ENCODE measurements at places on chromosomes 5 and 9.

- DNase-seq = no peak
Observed at GRCh38 chr5:154163327-154164248, 26.9 kb upstream of the GALNT10 start.

DNA sequence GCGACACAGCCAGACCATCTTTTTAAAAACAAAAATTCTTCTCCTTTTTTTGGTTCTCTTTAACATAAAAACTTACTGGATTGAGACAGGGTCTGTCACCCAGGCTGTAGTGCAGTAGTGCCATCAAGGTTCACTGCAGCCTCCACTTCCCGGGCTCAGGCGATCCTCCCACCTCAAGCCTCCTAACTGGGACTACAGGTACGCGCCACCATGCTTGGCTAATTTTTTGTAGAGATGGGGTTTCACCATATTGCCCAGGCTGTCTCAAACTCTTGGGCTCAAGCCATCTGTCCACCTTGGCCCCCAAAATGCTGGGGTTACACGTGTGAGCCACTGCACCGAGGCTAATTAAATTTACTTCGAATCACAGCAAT lies 13.8 kb downstream of the HNRNPK start:
- no peak for DNase-seq

DNA sequence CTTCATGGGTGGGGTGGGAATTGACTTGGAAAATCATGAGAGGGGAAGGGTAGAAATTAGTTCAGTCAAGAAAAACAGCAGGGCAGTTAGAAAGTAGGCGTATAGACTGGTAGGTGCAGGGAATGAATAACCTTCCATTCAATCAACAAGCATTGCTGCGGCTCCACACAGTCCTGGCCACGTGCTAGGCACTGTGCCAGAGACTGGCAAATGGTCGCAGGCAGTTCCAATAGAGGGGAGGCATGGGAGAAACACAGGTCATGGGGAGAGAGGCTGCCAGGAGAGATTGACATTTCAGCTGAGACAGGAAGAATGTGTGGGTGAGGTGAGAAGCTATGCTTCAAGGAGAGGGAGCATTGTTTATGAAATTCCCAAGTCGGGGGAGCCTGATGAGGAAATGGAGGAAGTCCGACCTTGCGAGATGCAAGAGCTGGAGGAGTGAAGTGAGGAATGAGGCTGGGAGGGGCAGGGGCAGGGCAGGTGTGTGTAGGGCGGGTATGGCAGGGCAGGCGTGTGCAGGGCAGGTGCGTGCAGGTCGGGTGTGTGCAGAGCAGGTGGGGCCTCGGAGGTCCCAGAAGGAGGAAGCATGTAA lies 54.4 kb upstream of the PPARGC1B start:
- DNase-seq = no peak

DNA sequence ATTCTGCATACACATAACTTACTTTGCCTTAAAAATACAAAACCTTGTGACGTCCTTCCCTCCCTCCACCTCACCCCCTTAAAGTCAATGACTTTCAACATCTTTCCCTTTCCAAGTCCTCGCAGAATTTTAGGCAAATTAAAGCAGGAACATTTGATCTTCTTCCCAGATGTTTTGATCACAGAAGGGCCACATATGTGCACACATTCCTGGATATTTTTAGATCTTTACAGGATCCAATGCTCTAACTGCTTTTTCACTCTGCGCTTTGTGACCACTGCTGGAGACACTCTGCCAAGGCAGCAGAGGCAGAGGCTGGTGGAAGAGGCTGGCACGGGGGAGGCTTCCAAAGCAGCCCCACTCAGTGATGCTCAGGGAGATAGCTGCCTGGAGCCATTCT lies 130.7 kb downstream of the SEC61B start:
- no peak for DNase-seq

GRCh38 chr5:109141222-109142200 lies 268.3 kb downstream of the PJA2 start:
- no peak for DNase-seq

GRCh38 chr9:8734760-8735159 lies 935.2 kb upstream of the DMAC1 start:
- no peak for DNase-seq

- DNase-seq = peak; percentile 42
Observed at GRCh38 chr5:96752341-96753016, 55.3 kb downstream of the ERAP1 start.

- DNase-seq = no peak
Observed at GRCh38 chr5:125134216-125135081, 388.0 kb upstream of the ZNF608 start.

GRCh38 chr5:51539232-51539631 lies 156.0 kb downstream of the ISL1 start:
- DNase-seq = no peak

DNA sequence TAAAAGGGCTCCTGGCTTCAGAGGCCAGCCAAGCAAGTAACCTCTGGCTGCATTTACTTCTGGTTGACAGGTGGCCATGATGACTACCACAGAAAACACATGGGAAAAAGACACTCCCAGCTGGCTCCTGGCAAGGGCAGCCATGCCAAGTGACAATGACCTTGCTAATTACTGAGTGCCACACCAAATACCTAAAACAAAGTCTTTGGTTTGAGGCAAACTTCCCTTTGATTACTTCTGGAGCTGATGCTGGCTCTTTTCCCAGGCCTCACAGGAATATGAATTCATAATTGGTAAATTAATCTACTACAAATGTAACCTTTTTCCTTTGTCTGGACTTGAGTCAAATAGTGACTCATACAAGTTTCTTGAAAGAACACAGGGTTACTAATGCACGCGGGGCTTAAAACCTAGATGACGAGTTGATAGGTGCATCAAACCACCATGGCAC lies 61.0 kb downstream of the LPAR1 start:
- no peak for DNase-seq

- no peak for DNase-seq
Observed at GRCh38 chr9:136231478-136232297, 13.9 kb downstream of the QSOX2 start.

- DNase-seq = no peak
Observed at GRCh38 chr5:29114331-29114768, 2076.0 kb upstream of the CDH9 start.

DNA sequence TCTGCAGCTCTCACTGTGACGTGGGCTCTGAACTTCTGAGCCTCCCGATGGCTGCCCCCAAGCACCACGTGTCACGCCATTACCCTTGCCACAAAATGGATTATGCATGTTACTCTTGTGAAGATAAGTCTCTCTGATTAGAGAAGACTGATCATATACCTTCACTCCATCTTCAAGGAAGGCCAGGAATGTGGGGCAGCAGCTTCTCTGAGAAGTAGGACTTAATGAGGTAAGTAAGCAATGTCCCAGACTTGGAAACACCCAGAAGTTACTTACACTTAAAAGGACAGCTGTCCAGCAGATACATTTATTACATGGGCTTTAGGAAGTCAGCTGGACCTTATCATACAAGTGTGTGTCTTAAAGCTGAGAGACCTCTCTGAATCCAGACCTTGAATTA lies 155.0 kb downstream of the FGF1 start:
- no peak for DNase-seq

GRCh38 chr5:126872561-126873354 lies 95.8 kb downstream of the LMNB1 start:
- DNase-seq = no peak

- no peak for DNase-seq
Observed at GRCh38 chr5:31366941-31367340, 165.0 kb downstream of the DROSHA start.

DNA sequence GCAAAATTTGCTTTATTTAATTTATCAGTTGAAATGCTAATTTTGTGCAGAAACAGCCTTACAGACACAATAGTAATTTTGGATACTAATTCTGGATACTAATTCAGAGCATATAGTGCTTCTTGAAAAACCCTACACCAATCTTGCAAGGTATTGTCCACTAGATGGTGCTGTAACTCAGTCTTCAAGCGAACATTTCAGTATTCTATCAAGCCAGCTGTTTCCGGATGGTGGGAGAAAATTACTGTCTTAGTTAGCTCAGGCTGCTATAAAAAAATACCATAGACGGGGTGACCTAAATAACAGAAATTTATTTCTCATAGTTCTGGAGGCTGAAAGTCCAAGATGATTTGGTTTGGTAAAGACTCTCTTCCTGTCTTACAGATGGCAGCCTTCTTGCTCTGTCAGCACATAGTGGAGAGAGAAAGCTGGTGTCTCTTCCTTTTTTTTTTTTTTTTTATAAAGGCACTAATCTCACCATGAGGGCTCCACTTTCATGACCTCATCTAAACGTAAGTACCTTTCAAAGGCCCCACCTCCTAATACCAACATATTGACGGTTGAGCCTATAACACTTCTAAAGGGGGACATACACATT lies 1306.5 kb upstream of the CDH9 start:
- DNase-seq = no peak

- no peak for DNase-seq
Observed at GRCh38 chr9:99465231-99465907, 243.3 kb downstream of the SEC61B start.

- DNase-seq = no peak
Observed at GRCh38 chr5:169744336-169744735, 107.3 kb downstream of the DOCK2 start.

- DNase-seq = no peak
Observed at GRCh38 chr9:23596913-23597634, 229.0 kb downstream of the ELAVL2 start.

- DNase-seq = no peak
Observed at GRCh38 chr5:76983468-76983867, 30.6 kb downstream of the CRHBP start.

- DNase-seq = no peak
Observed at GRCh38 chr9:16143947-16144890, 591.4 kb downstream of the CCDC171 start.

- no peak for DNase-seq
Observed at GRCh38 chr9:137582286-137582860, 3.6 kb upstream of the DPH7 start.

DNA sequence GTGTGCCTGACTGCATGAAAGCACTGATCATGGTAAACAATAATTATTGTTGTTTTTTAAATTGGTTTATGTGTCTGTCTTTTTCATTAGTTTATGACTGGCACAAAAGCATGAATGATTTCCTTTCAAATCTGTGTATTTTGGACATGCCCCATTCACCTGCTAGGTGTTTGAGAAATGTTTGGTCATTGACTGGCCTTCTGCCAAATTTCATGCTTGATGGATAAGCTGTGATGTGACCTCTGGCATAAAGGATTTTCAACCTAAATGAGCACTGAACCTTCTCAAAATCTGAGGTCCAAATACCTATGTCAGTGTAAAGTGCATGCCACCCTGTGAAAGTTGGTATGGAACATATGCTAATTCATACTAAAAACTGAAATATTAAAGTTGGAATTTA lies 204.5 kb downstream of the BRINP1 start:
- no peak for DNase-seq

DNA sequence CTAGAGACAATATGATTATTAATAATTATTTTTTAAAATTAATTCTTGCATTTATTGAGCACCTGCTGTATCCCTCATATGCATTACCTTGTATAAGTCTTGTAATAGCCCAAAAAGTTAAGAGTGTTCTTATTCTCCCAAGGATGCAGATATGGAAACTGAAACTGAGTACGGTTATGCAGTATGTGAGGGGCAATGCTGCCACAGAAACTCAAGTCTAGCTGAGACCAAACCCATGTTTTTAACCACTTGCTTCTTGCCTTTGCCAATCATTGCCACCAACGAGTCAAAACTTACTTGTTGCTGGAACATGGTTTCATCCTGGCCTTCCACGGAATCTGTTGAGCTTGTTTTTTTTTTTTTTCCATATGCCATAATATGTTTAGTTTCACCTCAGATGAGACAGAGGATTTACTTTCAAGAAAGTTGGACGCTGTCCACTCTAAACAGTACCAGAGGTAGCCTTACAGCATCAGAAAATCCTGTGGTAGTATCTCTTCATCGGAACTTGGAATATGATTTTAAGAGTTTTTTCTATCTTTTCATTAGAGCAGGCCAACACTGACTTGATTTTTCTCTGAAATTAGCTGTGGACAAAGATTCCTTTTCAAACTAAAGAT lies 27.9 kb downstream of the DOCK8 start:
- DNase-seq = no peak

- DNase-seq = no peak
Observed at GRCh38 chr5:132830436-132831094, at the start of gene SHROOM1. Gene SHROOM1, minus strand, starts transcription at chr5:132830647. Its CDS starts 4,507 bp downstream, at chr5:132826140.

DNA sequence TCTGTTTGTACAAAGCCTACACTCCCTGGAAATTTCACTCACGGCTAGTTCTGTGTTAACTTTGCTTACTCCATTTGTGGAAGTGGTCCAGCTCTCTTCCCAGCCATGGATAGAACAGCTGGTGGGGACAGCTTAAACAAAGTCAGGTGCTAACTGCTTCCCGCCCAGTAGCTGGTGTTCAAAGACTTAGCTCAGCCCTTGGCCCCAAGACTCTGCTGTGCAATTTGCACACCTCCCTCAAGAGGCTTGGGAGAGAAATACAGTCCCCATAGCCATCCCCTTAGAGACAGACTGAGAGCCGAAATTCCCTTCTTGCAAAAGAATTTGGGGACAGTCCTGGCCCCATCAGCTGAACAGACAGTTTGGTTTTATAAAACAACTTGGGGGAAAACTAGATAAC lies 73.8 kb upstream of the RAI14 start:
- no peak for DNase-seq

GRCh38 chr5:101783241-101784013 lies 512.7 kb downstream of the SLCO4C1 start:
- DNase-seq = no peak

GRCh38 chr5:172133359-172134029 lies 54.5 kb downstream of the STK10 start:
- no peak for DNase-seq

DNA sequence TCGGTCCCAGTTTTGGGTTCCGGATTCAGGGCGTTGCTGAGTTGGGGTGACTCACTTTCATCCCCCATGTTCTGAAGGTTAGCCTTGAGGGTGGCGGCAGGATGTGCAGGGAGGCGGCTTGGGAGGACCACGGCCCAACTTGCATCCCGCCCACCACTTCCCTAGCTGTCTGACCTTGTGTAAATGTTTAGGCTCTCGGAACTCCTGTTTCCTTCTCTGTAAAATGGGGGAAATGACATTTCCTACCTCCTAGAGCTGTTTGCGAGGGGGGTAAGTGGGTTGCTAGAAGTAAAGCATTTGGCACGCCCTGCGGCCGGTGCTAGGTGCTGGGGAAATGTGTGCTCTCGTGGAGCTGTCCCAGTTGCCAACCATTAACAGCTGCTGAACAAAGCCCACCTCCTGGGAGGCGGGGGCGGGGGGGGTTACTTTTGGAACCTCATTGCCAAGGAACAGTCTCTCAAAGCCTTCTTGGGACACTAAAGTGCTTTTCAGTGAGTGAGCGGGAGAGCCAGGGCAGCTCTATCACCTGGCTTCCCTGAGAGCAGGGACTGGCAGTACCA lies 27.5 kb downstream of the PTGES2 start:
- DNase-seq = no peak

- DNase-seq = no peak
Observed at GRCh38 chr5:1910081-1910760, 27.5 kb upstream of the IRX4 start.

DNA sequence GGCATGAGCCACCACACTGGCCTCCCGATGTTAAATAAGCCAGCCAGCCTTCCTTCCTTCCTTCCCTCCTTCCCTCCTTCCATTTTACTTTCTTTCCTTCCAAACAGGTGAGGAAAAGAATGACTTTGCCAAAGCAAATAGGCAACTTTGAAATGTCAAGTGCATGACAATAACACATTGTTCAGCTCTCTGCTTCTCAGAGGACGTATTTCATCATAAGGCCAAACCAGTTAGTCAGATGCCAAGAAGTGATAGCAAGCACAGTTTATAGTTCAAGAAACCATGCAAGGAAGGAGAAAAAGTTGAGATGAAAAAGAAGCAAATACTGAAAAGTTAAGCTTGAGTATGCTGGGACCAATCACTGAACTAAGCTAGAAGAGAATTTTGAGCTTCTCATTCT lies 29.5 kb downstream of the POU4F3 start:
- DNase-seq = no peak

- DNase-seq = no peak
Observed at GRCh38 chr5:55582256-55582655, 47.5 kb upstream of the PLPP1 start.

- DNase-seq = no peak
Observed at GRCh38 chr5:45750574-45750973, 54.4 kb upstream of the HCN1 start.
